ENCODE measurements at places on chromosomes 5 and 9. TPM values are rescaled to one million over a fixed set of nuclear protein-coding genes. Genes with fewer than 3 reads are reported as not detected.

The MYMK gene
- total RNA-seq: not detected

The FOXD4L5 gene
- not detected for total RNA-seq

The GHR gene
- 12.5 TPM for total RNA-seq

The WNK2 gene
- total RNA-seq: 46.8 TPM

The ZDHHC21 gene
- total RNA-seq: 7.9 TPM

The IL31RA gene
- total RNA-seq: 0.30 TPM

The TMEM171 gene
- total RNA-seq: 1.3 TPM

The OSTF1 gene
- 53.5 TPM for total RNA-seq

The C9orf153 gene
- 0.63 TPM for total RNA-seq

The PCDHGA7 gene
- total RNA-seq: 2.4 TPM

The PCDHA9 gene
- total RNA-seq: 0.06 TPM

The GPR151 gene
- not detected for total RNA-seq

The GRXCR2 gene
- 0.46 TPM for total RNA-seq

The CFAP77 gene
- not detected for total RNA-seq

The IL13 gene
- not detected for total RNA-seq

The TMEM250 gene
- 52.3 TPM for total RNA-seq

The TAL2 gene
- total RNA-seq: not detected

The TAF1L gene
- not detected for total RNA-seq

The PCDHB1 gene
- total RNA-seq: not detected

The TRIM36 gene
- total RNA-seq: 1.9 TPM

The FSD1L gene
- 0.23 TPM for total RNA-seq

The IL5 gene
- not detected for total RNA-seq

The PRDM9 gene
- not detected for total RNA-seq

The SH3GL2 gene
- total RNA-seq: not detected

The TMOD1 gene
- total RNA-seq: 3.7 TPM

The OR1J2 gene
- not detected for total RNA-seq

The TLX3 gene
- not detected for total RNA-seq

The OR1Q1 gene
- not detected for total RNA-seq

The COL27A1 gene
- 14.5 TPM for total RNA-seq

The IARS1 gene
- total RNA-seq: 44.4 TPM

The SLC9A3 gene
- 5.5 TPM for total RNA-seq

The FAM120A gene
- 80.5 TPM for total RNA-seq

The ENG gene
- total RNA-seq: 19.1 TPM

The ARRDC3 gene
- 67.1 TPM for total RNA-seq

The LURAP1L gene
- 19.8 TPM for total RNA-seq

The MAMDC4 gene
- total RNA-seq: 1.4 TPM
